Chondrocyte (in vitro differentiated cells): ENCODE measurements at places on chromosomes 3 and 15.

DNA sequence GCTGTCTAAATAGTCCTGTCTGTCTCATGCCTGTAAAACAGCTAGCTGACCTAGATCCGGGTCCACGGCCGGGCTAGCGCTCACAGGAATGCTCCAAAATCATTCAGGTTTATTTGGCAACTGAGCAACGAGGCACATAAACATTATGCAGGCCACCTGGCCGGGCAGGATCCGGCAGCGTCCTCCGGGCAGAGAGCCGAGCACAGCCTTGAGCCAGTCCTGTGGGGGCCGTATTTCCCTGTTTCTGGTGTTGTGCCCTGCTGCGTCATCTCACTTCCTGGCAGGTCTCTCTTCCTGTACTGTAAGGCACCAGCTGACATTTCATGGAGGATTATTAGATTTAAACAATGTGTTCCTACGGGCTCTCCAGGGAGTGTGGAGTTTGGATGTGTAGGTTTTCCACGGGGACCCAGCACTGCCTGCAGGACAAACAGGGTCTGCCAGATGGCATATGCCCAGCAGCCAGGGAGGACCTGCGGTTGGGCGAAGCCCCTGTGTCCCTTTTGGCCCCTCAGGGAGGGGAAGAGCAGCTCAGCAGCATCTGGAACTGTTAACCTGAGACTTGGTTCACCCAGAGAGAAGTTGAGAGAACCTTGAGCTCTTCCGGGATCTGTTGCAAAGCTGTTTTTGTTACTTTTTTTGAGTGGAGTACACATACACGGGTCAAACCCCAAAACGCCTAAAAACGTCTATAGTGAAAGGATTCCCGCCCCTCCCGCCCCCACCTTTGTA is 16.6 kb upstream of the LRRK1 start:
- peak overlapping the region; percentile 77 for H3K27ac ChIP-seq
- H3K4me3 ChIP-seq, result peak overlapping the region; percentile 47
- no peaks in the 10 kb centered on the region for H3K36me3 ChIP-seq
- peaks cover 17% of the 10 kb centered on the region for H3K4me1 ChIP-seq
- no peak for DNase-seq
- H3K27me3 ChIP-seq, result no peaks in the 10 kb centered on the region

- H3K4me3 ChIP-seq, result no peak overlapping the region
- peaks cover 4% of the 10 kb centered on the region for H3K36me3 ChIP-seq
- H3K4me1 ChIP-seq, result peaks cover 85% of the 10 kb centered on the region
- DNase-seq, result no peak
Observed at GRCh38 chr3:188241072-188241471, 87.1 kb downstream of the LPP start.

- H3K36me3 ChIP-seq, result no peaks in the 10 kb centered on the region
- no peak overlapping the region for H3K4me3 ChIP-seq
- no peak overlapping the region for H3K27ac ChIP-seq
- DNase-seq, result no peak
- H3K27me3 ChIP-seq, result peaks cover 20% of the 10 kb centered on the region
Observed at GRCh38 chr15:69664572-69665571, 212.3 kb downstream of the RPLP1 start.

- DNase-seq, result no peak
- peak overlapping the region; percentile 29 for H3K4me3 ChIP-seq
- H3K4me1 ChIP-seq, result peaks cover 73% of the 10 kb centered on the region
- no peaks in the 10 kb centered on the region for H3K27me3 ChIP-seq
Observed at GRCh38 chr3:58049143-58049785, 41.0 kb downstream of the FLNB start.

DNA sequence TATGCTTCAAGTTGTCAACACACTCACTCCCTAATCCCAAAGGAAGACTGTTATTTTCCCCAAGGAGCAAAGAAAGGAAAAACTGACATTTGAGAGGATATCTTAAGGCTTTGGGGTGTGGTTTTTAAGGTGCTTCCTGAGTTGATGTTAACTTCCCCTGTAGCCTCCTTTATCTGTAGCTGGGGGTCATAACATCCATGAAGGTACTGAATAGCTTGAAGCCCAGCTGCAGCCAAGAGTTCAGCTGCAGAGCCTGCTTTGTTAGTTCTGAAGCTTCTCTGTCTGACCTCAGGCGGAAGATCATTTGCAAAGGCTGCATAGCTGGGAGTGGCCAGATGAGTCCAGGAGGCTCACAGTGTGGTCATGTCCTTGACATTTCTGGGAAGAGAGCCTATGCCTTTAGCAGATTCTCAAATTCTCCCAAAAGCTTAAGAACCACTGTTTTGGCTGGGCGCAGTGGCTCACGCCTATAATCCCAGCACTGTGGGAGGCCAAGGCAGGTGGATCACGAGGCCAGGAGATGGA is 165.4 kb downstream of the SV2B start:
- no peak overlapping the region for H3K27ac ChIP-seq
- H3K4me1 ChIP-seq, result no peaks in the 10 kb centered on the region
- no peak overlapping the region for H3K4me3 ChIP-seq
- H3K36me3 ChIP-seq, result no peaks in the 10 kb centered on the region
- H3K27me3 ChIP-seq, result peaks cover 32% of the 10 kb centered on the region

DNA sequence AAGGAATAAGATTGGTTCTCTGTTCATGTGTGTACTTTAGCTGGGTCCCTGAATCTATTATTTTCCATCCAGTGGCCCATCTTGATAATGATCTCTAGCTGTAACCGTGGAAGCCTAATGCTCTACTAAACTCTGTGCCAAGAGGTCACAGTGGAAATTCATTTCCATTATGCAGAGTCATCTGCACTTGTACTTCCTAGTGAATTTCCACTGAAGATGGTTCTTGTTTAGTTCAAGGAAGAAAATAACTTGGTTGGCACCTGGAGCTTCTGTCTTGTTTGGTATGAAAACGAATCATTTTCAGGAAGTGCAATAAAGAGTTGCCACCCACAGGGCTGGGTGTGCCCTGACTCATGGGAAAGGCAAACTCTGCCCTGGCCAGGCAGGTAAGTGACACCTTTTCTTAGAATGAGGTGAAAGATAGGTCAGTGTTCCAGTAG is 10.3 kb downstream of the LPP start:
- no peak overlapping the region for H3K4me3 ChIP-seq
- peaks cover 49% of the 10 kb centered on the region for H3K4me1 ChIP-seq
- H3K27me3 ChIP-seq, result no peaks in the 10 kb centered on the region

GRCh38 chr15:95795386-95795785 is 535.1 kb upstream of the NR2F2 start:
- H3K27me3 ChIP-seq, result no peaks in the 10 kb centered on the region
- H3K27ac ChIP-seq, result no peak overlapping the region
- H3K36me3 ChIP-seq, result no peaks in the 10 kb centered on the region
- H3K4me3 ChIP-seq, result no peak overlapping the region

- peak overlapping the region; percentile 36 for H3K27ac ChIP-seq
- H3K27me3 ChIP-seq, result peaks cover 35% of the 10 kb centered on the region
- no peak for DNase-seq
- H3K4me1 ChIP-seq, result peaks cover 22% of the 10 kb centered on the region
- peak overlapping the region; percentile 82 for H3K4me3 ChIP-seq
Observed at GRCh38 chr3:58585005-58585786, 8.0 kb upstream of the FAM107A start.

GRCh38 chr3:89252860-89253259 is 145.4 kb downstream of the EPHA3 start:
- no peaks in the 10 kb centered on the region for H3K4me1 ChIP-seq
- no peaks in the 10 kb centered on the region for H3K36me3 ChIP-seq
- no peak overlapping the region for H3K27ac ChIP-seq
- H3K4me3 ChIP-seq, result no peak overlapping the region

- H3K4me1 ChIP-seq, result peaks cover 72% of the 10 kb centered on the region
- no peaks in the 10 kb centered on the region for H3K36me3 ChIP-seq
- no peaks in the 10 kb centered on the region for H3K27me3 ChIP-seq
- peak overlapping the region; percentile 41 for H3K27ac ChIP-seq
- no peak overlapping the region for H3K4me3 ChIP-seq
- DNase-seq, result no peak
Observed at GRCh38 chr3:101068876-101069606, 75.8 kb upstream of the ABI3BP start.

- H3K4me3 ChIP-seq, result no peak overlapping the region
- no peaks in the 10 kb centered on the region for H3K27me3 ChIP-seq
- no peaks in the 10 kb centered on the region for H3K36me3 ChIP-seq
- no peaks in the 10 kb centered on the region for H3K4me1 ChIP-seq
Observed at GRCh38 chr3:173977747-173978146, 580.2 kb downstream of the NLGN1 start.

DNA sequence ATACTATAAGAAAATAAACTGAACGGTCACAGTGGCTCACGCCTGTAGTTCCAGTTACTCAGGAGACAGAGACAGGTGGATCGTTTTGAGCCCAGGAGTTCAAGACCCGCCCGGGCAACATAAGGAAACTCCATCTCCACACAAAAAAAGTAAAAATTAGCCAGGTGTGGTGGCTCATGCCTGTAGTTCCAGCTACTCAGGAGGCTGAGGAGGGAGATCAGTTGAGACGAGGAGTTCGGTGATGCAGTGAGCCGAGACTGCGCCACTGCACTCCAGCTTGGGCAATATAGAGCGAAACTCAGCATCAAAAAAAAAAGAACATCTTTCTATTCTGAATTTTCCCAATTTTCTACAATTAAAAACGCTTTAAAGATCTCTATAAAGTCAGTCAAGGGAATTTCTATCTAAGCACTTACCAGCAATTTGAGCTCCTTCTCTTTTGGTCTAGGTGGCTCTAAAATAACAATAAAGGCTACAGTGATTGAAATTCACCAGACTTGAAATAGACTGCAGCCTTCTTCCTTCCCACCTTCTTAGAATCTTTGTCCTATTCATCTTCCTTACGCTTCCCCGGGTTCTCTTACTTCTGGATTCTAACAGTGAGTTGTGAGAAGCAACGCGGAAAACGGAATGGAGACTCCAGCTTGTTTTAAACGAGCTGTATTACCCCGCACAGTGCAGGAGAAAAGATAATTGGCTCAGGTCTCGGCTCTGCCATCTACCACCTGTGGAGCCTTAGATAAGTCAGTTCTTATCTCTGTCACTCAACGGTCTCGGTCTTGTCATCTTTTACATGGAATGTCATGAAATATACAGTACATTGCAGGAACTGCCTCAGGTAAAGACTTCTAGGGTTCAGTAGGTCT is 812 bp upstream of the SEC62 start:
- H3K27ac ChIP-seq, result peak overlapping the region; percentile 100
- H3K4me3 ChIP-seq, result peak overlapping the region; percentile 95
- no peak for DNase-seq
- peaks cover 35% of the 10 kb centered on the region for H3K4me1 ChIP-seq

- H3K4me3 ChIP-seq, result no peak overlapping the region
- peak overlapping the region; percentile 93 for H3K27ac ChIP-seq
- peaks cover 23% of the 10 kb centered on the region for H3K36me3 ChIP-seq
- no peaks in the 10 kb centered on the region for H3K27me3 ChIP-seq
Observed at GRCh38 chr3:172279191-172279640, 169.0 kb downstream of the GHSR start.

DNA sequence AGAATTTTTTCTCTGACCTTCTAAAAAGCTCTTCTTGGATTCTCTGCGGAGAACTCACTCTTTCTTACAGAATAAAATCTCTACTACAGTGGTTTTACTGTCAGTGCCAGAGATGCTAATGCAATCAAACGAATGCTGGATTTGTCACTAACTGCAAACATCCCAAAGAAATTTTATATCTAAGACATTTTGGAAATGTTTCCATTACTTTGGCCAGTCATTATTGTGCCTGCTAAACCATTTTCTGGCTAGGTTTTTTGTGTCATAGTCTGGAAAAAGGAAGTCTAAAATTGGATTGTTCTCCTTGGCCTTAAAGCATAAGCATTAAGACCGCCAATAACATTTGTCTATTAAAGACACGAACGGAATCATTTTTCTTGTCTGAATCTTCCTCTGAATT is 54.0 kb downstream of the PLOD2 start:
- H3K4me3 ChIP-seq, result no peak overlapping the region
- peaks cover 9% of the 10 kb centered on the region for H3K4me1 ChIP-seq

DNA sequence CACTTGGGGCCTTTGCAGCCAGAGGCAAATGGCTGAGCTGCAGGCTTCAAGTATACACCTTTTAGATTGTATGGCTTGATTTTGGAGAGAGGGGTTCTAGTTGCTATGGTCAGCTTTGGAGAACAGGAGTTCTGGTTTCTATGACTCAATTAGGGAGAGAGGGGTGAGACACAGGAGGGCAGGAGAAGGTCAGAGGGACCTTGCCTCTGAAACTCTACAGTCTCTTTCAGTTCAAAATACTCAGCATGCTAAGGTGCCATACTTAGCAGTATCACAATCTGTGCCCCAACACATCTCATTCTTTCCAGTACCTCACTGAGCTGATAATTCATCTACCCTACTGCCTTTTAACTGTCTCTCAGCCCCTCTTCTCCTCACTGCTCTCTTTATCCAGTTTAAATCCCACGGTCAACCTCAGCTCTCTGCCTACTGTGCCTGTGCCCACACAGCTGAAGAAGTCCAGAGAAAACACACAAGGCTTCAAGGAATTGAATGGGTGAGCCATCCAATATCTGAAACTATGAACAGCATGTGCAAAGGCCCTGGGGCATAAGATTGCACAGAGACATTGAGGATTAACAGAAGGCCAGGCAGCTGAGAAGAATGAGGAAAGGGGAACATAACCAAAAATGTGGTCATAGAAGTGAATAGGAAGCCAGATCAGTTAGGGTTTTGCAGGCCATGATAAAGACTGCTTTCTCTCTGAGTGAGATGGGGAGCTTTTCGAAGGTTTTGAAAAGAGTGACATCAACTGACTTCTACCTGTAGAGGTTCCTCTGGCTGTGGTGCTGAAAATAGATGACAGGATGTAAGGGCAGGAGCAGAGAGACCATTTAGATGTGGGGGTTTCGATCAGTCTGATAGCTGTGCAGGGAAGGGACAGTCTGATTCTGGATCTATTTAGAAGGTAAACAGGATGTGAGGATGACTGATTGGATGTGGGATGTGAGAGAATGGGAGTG is 54.5 kb upstream of the C3orf80 start:
- H3K27ac ChIP-seq, result no peak overlapping the region
- no peak overlapping the region for H3K4me3 ChIP-seq
- H3K36me3 ChIP-seq, result no peaks in the 10 kb centered on the region
- H3K4me1 ChIP-seq, result peaks cover 21% of the 10 kb centered on the region
- no peak for DNase-seq

- DNase-seq, result no peak
- peaks cover 1% of the 10 kb centered on the region for H3K27me3 ChIP-seq
- H3K4me3 ChIP-seq, result peak overlapping the region; percentile 54
- H3K4me1 ChIP-seq, result peaks cover 19% of the 10 kb centered on the region
- H3K36me3 ChIP-seq, result no peaks in the 10 kb centered on the region
Observed at GRCh38 chr15:84955089-84955848, 26.4 kb upstream of the PDE8A start.

- H3K4me1 ChIP-seq, result peaks cover 46% of the 10 kb centered on the region
- no peak for DNase-seq
- no peaks in the 10 kb centered on the region for H3K27me3 ChIP-seq
- peaks cover 5% of the 10 kb centered on the region for H3K36me3 ChIP-seq
- no peak overlapping the region for H3K27ac ChIP-seq
Observed at GRCh38 chr3:122942239-122942638, 85.3 kb downstream of the SEMA5B start.
